Stimulated activated CD8-positive, alpha-beta memory T cell treated with anti-CD3 and anti-CD28 coated beads, Interleukin-15, amount 100 ng/mL, for 24 hours (primary cell): ENCODE measurements at places on chromosomes 13 and 19.

DNA sequence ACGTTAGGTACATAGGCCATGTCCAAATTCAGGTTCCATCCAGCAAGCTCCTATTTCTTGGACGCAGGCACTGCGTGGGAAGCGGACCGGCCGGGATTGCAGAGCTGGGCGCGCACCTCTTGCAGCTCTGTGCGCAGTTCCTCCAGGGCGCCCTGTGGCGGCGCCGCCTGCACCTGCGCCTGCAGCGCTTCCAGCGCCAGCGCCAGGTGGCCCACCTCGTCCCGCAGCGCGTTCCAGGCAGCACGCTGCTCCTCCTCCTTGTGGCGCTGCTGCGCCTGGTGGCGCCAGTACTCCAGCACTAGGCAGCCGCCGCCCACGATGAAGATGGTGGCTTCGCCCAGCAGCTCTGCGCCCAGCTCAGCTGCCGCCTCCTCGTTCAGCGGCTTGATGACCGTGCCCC is 31.1 kb downstream of the OPA3 start:
- DNase-seq = no peak

GRCh38 chr13:48496271-48497161 is 36.4 kb downstream of the RCBTB2 start:
- no peak for DNase-seq

- DNase-seq = no peak
Observed at GRCh38 chr13:83215627-83216026, 666.6 kb downstream of the SLITRK1 start.

- DNase-seq = no peak
Observed at GRCh38 chr13:99366075-99366987, 59.1 kb upstream of the GPR183 start.

DNA sequence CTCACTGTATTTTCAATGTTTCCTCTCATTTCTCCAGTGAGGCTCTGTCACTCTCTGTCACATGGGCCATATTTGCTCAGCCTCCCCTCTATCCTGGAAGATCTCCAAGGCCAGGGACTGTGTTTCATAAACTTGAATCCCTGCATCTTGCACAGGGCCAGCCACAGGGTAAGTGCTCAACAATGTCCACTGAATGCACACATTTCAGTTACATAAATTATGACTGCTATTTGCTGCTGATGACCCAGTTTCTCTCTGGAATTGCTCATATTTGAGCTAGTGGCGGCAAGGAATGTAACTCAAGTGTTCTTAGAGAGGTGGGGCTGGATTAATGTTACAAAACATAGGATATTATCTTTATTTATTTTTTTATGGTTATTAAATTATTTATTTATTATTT is 6.1 kb downstream of the CLC start:
- no peak for DNase-seq
